ENCODE measurements at places on chromosomes 6 and 20. TPM values are rescaled to one million over a fixed set of nuclear protein-coding genes. Genes with fewer than 3 reads are reported as not detected.
A peak's percentile ranks its signal among the peaks of the same experiment; 100 is the strongest.

The NOX3 gene
- total RNA-seq = not detected

The C4A gene
- 2.2 TPM for total RNA-seq

The LY6G5C gene
- total RNA-seq = 2.3 TPM

The SPATA2 gene
- total RNA-seq = 11.6 TPM

The ZSCAN16 gene
- total RNA-seq = 2.9 TPM

GRCh38 chr20:25394996-25395395, 4.4 kb upstream of the ABHD12 start:
- H3K4me3 ChIP-seq = no peak overlapping the region
- H3K4me1 ChIP-seq = peaks cover 4% of the 10 kb centered on the region
- no peaks in the 10 kb centered on the region for H3K36me3 ChIP-seq

GRCh38 chr6:112568066-112568465, 220.9 kb downstream of the RFPL4B start:
- H3K4me3 ChIP-seq = no peak overlapping the region
- H3K4me1 ChIP-seq = no peaks in the 10 kb centered on the region
- no peak for DNase-seq
- no peaks in the 10 kb centered on the region for H3K27me3 ChIP-seq
- H3K27ac ChIP-seq = no peak overlapping the region
- no peaks in the 10 kb centered on the region for H3K36me3 ChIP-seq

- H3K36me3 ChIP-seq = peaks cover 24% of the 10 kb centered on the region
- no peak for DNase-seq
- H3K4me1 ChIP-seq = peaks cover 13% of the 10 kb centered on the region
- no peak overlapping the region for H3K4me3 ChIP-seq
- H3K27me3 ChIP-seq = no peaks in the 10 kb centered on the region
- H3K27ac ChIP-seq = no peak overlapping the region
Observed at GRCh38 chr20:3194617-3195280, 9.7 kb downstream of the DDRGK1 start.

DNA sequence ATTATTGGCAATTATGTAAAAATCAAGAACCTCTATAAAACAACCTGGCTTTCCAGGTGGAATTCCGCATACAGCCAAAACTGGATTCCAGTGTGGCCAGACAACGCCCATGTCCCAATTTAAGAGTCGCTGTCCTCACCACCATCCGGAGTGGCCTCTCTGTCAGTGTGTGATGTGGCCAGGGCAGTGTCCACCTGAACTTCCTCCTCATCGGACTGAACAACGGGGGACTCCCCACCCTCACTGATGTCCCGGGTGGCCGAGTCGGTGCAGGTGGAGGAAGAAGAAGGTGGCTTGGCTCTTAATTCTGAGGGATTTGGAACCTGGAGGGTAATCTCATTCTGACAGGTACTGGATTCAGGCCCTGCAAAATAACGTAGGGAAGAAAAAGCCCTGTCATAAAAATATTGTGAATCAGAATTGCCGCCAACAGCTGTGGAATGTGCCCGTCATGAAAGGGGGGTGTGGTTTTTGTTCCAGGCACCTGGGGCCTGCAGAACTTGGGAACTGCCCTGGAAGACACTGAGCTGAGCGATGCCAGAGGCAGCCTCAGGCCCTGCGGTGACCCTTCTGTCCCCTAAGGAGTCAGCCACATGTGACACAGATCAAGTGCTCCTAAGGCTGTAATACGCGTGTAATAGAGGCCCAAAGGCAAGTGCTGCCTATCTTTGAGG, 139.8 kb downstream of the DTNBP1 start:
- DNase-seq = no peak
- peaks cover 48% of the 10 kb centered on the region for H3K36me3 ChIP-seq
- H3K4me3 ChIP-seq = no peak overlapping the region
- peak overlapping the region; percentile 52 for H3K27ac ChIP-seq
- H3K27me3 ChIP-seq = no peaks in the 10 kb centered on the region
- peaks cover 15% of the 10 kb centered on the region for H3K4me1 ChIP-seq

- H3K4me3 ChIP-seq = no peak overlapping the region
- no peaks in the 10 kb centered on the region for H3K4me1 ChIP-seq
- no peaks in the 10 kb centered on the region for H3K27me3 ChIP-seq
- no peak for DNase-seq
- H3K36me3 ChIP-seq = no peaks in the 10 kb centered on the region
Observed at GRCh38 chr6:135815216-135815615, 36.3 kb upstream of the PDE7B start.

DNA sequence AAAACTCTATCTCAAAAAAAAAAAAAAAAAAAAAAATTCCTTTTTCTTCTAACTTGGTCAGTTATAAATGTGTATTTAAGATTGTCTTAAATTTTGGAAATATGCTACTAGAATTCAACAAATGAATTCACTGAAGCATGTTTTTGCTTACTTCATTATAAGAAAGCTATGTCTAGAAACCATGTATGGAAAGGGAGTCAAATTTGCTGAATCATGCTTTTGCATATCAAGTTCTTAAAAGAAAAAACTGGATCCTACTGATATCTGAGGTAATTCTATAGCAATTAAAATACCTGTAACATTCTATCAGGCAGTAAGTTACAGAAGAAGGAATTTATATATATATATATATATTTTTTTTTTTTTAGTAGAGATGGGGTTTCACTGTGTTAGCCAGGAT, 27.7 kb downstream of the AKIRIN2 start:
- no peak overlapping the region for H3K27ac ChIP-seq
- DNase-seq = no peak
- H3K36me3 ChIP-seq = peaks cover 43% of the 10 kb centered on the region
- no peak overlapping the region for H3K4me3 ChIP-seq
- H3K4me1 ChIP-seq = peaks cover 17% of the 10 kb centered on the region

GRCh38 chr6:135002974-135003703, 51.5 kb downstream of the HBS1L start:
- no peaks in the 10 kb centered on the region for H3K27me3 ChIP-seq
- H3K36me3 ChIP-seq = peaks cover 17% of the 10 kb centered on the region
- no peak overlapping the region for H3K4me3 ChIP-seq
- H3K27ac ChIP-seq = peak overlapping the region; percentile 59
- DNase-seq = no peak
- peaks cover 18% of the 10 kb centered on the region for H3K4me1 ChIP-seq

DNA sequence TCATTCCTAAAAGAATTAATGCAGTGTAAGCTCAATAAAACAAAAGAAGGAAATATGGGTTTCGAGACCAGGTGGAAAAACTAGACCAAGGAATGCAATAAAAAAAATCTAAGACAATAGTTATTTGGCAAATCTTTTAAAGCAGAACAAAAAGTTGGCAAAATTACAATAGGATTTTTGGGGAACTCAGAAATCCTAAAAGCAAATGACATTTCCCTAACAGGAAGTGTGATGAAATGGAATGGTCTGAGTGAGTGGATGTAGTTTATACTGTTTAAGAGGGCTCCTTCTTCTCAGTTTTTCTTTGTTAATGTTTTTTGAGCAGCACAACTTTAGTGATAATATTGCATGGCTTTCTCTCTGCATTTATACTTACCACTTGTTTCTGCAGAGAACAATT, 190.0 kb downstream of the PLCB4 start:
- DNase-seq = no peak
- no peak overlapping the region for H3K27ac ChIP-seq
- H3K4me1 ChIP-seq = no peaks in the 10 kb centered on the region
- H3K27me3 ChIP-seq = no peaks in the 10 kb centered on the region
- no peaks in the 10 kb centered on the region for H3K36me3 ChIP-seq

GRCh38 chr6:168675933-168676551, 235.1 kb downstream of the SMOC2 start:
- no peak for DNase-seq
- no peak overlapping the region for H3K27ac ChIP-seq
- H3K36me3 ChIP-seq = no peaks in the 10 kb centered on the region
- no peaks in the 10 kb centered on the region for H3K4me1 ChIP-seq
- peaks cover 9% of the 10 kb centered on the region for H3K27me3 ChIP-seq
- no peak overlapping the region for H3K4me3 ChIP-seq

DNA sequence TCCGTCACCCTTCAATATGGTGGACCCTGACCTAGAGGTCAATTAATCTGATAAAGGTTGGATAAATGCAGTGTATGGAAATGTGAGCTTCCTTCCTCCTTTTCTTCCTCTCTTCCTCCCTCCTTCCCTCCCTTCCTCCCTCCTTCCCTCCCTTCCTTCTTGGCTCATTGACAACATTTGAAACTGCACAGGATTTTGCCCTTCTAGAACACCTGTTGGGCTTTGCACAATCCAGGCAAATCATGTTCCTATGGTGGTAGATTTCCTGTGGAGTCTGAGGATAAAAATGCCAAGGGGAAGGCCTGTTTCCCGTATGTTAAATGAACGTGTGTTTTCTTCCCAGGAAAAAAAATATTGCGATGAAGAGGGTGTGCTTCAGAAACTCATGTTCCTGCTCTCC, 642.8 kb downstream of the EPM2A start:
- no peak overlapping the region for H3K27ac ChIP-seq
- no peak overlapping the region for H3K4me3 ChIP-seq
- H3K4me1 ChIP-seq = no peaks in the 10 kb centered on the region
- H3K27me3 ChIP-seq = peaks cover 10% of the 10 kb centered on the region
- DNase-seq = no peak

All from activated naive CD8-positive, alpha-beta T cell treated with anti-CD3 and anti-CD28 coated beads for 36 hours (primary cell).